Hematopoietic multipotent progenitor cell treated with erythropoietin and hydrocortisone succinate and interleukin-3 and kit ligand, for 6 days (in vitro differentiated cells): ENCODE measurements at places on chromosomes 1 and 21.

- no peak for DNase-seq
Measured at GRCh38 chr1:20698195-20698910, 19.5 kb downstream of the KIF17 start.

GRCh38 chr1:2189459-2190425 lies 4.8 kb downstream of the FAAP20 start:
- DNase-seq = peak; percentile 94

DNA sequence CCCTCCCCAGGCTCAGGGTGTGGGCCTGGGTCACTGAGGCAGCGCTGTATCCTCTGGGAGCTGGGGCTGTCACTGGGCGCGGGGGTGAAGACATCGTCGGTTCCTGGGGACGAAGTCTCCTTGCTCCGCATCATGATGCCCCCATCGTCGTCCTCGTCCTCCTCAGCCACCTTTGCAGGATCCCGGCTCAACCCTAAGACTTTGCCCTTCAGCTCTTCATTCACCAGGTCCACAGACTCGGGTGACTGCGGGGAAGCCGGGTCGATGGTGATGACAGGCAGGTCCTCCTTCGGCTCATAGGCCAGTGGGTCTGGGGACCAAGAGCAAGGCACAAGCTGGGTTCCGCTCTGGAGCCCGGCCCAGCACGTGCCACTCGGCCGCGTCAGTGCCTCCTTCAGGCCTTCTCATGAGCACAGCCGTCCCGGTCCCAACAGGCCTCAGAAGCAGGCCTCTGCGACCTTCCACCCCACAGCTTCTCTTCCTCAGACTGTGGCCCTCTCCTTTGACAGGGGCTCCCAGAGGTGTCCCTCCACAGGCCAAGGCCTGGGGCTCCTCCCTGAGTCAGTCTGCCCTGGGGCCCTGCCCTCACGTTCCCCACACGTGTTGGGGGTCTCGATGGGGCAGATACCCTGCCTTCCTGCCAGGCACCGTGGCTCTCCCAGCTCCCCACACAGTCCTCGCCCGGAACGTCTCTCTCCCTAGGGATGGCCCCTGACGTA lies 54.4 kb downstream of the SLC9A1 start:
- DNase-seq = no peak

- peak; percentile 83 for DNase-seq
Measured at GRCh38 chr21:37700641-37701202, 215.5 kb downstream of the KCNJ6 start.

- DNase-seq = peak; percentile 82
Measured at GRCh38 chr1:9289090-9289534, 3.6 kb upstream of the SPSB1 start.

GRCh38 chr1:170929412-170929834 lies 5.9 kb upstream of the MROH9 start:
- no peak for DNase-seq

GRCh38 chr21:43626390-43626789 lies 32.9 kb downstream of the HSF2BP start:
- no peak for DNase-seq

DNA sequence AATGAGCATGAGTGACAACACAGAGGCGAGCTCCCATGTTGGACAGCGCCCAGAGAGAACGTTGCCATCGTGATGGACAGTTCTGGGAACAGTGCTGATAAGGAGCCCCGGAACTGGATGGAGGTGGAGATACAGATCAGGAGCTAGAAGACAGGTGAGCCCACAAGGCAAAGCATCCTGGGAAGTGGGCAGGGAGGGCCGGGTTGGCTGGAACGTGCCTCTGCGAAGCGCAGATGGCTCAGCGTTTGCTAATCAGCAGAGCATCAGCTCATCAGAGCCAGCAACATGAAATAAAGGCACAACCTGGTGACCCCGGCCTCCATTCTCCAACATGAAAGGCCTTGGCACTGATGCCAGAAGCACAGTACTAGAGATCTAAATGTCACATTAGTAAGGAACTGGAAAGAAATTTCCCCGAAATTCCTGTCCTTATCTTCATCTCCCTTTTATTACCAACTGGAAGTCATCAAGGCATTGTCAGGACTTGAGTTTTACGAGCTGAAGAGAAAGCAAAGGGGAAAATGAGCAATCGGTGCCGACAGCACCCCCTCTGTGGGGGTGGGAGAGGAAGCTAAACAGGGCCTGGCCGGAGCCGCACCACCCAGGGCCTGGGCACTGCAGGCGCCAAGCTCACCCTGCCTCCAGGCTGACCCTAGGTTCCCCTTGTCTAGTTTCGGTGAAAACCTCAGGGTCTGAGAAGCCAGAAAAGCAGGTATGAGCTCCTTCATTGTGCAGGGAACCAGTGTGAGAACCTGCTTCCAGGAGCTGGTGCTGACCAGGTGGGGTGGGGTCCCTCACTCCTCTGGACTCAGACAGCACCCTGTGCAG lies 19.9 kb downstream of the ABCA4 start:
- DNase-seq = no peak

GRCh38 chr1:46810596-46810995 lies 11.8 kb downstream of the CYP4B1 start:
- no peak for DNase-seq

GRCh38 chr1:46020010-46020409 lies 112.4 kb downstream of the PIK3R3 start:
- no peak for DNase-seq

DNA sequence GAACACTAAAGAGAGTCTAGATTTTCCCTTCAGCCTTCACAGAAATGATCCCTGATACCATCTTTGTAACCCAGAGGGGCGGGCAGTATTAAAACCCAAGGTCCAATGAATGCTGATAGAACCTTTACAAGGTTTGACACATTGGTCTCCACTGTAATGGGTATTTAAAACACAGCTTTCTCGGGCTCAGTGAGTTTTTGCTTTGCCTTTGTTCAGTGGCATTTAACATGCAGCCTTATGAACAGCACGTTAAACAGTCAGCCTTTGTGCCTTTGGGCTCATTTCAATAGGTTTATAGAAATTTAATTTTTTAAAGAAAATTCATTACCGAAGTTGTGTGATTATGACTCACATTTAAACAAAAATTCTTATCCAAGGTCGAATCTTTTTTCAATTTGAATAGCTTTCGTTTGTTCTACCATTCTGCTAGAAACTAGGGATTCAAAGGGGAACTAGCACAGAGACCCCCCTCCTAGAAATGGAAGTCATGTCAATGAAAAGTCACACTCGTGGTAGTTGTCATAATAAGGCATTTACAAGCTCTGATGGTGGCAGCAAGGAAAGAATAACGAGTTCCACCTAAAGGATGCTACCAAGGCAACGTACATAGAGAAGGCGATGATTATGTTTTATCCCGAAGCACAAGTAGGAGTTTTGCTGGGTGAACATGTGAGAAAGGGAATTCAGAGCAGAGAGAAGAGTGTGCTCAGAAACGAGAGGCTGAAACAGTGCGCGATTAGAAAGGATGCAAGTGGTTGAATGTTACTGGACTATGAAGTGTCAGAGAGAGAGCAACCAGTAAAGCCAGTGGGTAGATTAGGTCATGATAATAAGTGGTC lies 66.2 kb downstream of the SGIP1 start:
- no peak for DNase-seq

GRCh38 chr1:197440715-197441114 lies 172.7 kb downstream of the CRB1 start:
- DNase-seq = no peak

DNA sequence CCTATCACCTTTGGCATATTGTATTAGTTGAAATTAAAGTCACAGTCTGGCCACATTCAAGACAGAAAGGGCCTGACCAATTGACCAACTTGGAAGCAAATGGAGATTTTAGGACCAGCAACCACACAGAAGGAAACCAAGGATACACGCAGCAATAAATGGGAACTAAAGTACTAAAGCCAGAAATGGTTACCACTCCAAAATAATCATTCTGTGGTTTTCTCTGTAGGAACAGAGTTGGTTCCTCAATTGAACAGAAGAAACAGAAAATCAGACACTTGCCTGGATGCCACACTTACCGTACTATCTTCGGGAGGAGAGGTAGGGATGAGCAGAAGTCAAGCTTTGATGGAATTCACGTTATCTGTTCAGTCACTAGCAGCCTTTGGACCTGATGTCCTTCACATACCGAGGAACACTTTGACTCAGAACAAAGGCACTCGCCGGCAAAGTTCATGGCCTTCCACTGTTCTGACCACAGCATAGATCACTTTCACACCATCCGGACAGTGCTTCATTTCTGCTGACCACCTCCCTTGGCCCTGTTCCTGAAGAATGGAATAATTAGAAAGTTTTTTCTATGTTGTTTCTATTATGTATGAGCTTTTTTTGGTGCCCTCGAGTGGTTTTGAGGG lies 96.9 kb downstream of the LPAR3 start:
- peak; percentile 9 for DNase-seq

DNA sequence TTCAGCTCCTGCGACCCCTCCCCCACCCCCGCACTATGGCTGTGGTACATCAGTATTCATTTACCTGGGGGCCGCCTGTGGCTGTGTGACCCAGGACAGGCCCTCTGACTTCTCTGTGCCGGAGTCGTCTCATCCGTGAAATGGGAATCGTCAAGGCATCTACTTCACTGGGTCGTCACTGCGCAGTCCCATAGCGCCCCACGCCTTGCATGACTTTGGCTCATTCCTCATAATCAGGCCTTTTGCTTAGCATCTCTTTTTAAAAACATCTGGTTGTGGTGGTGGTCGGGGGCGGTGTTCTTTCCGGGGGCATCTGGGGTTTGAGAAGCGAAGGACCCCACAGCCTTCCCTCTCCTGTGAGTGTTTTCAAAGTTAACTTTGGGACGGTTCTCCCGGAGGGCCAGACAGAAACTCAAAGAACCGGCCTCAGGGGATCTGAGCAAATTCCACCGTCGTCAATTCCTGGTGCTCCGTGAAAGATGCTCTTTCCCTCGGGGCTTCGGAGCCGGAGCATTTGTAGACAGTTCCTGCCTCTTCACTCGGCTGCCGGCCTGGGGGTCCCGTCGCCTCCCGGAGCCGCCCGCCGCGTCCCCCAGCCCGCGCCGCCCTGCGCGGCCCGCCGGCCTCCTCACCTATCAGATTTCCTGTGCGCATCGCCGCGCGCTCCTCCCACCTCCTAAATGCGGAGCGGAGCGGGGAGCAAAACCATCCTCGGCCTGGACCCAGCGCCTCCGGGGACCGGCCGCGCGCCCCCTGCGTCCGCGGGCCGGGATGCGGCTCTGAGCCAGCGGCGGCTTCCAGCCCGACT lies at the start of gene B3GALT5:
B3GALT5 (plus strand) TSS at position 708 of the 808 bp plus-strand sequence. CDS start 47,620 bp downstream, outside the sequence.
- DNase-seq = no peak
